ENCODE measurements at places on chromosomes 11 and 22. TPM values are rescaled to one million over a fixed set of nuclear protein-coding genes. Genes with fewer than 3 reads are reported as not detected.

Gene GAB4
- not detected for total RNA-seq

Gene MIOX
- total RNA-seq = not detected

Gene BCO2
- 3.0 TPM for total RNA-seq

Gene CCDC73
- total RNA-seq = not detected

Gene KRTAP5-3
- not detected for total RNA-seq

Gene RTCB
- 98.2 TPM for total RNA-seq

Gene BIK
- total RNA-seq = 0.86 TPM

Gene DEFB131B
- total RNA-seq = not detected

Gene GSTT2
- 0.32 TPM for total RNA-seq

Gene MYO7A
- total RNA-seq = 0.43 TPM

Gene TPBGL
- not detected for total RNA-seq

Gene LMO1
- not detected for total RNA-seq

Gene SCGB2A2
- total RNA-seq = not detected

Gene GLYAT
- total RNA-seq = not detected

Gene PGR
- total RNA-seq = 4.5 TPM

Gene BSX
- not detected for total RNA-seq

Gene OR56B1
- total RNA-seq = not detected

Gene VWA5A
- total RNA-seq = 6.5 TPM

Gene PAX6
- total RNA-seq = not detected

Gene CCT8L2
- total RNA-seq = not detected

Gene PRAME
- 0.43 TPM for total RNA-seq

Gene OR52H1
- total RNA-seq = 0.86 TPM

Gene RTN4R
- 1.3 TPM for total RNA-seq
